ENCODE measurements at places on chromosomes 1 and 21.

DNA sequence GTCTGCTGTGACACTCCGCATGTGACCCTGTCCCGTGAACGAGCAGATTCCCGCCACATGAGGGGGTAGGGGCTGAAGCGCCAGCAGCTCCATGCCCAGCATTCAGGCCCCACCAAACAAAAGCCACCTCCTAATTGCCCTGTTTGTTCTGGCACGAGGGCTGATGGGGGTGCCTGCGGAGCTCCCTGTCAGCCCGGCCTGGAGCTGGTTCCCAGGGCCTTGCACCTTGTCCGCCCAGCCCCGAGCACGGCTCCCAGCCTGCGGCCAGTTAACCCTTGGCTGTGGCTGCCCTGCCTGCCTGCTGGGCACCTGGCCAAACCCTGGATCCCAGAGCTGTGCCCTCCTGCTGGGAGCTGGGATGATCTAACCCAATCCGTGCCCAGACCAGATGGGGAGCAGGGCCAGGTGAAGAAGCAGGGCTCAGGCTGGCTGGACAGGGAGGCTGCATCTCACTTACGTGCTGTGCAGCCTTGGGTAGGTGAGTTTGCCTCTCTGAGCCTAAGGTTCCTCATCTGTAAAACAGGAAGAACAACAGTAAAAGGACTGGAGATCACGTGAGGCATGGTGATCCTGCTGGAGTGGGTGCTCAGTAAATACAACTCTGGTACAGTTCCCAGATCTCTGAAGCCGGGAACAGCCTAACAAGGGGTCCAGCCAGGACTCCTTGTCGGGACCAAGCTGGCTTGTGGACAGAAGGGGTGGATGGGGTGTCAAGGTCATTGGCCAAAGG, 110.9 kb upstream of the IFFO2 start:
- DNase-seq, result no peak

- no peak for DNase-seq
These were observed 12.1 kb upstream of the GBP6 start for GRCh38 chr1:89351597-89352311.

DNA sequence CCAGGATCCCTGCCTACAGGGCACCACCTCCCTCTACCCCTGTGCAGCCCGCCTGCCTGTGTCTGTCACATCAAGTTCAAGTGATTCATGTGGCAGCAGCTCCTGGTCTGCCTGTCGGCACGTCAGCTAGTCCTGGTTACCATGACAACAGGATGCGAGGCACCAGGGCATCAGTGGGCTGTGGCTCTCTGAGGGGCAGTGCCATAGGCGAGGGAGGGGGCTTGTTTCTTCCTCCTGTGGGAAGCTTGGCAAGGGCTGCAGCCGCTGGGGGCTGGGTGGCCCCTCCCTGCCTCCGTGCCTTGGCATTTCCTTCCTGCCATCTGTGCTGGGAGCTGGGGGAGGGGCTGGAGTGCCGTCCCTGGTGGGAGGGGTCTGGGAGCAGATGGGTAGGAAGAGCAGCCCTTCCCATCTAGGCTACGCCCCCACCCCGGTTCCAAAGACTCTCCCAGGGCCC, 43.1 kb downstream of the FOXO6 start:
- peak; percentile 99 for DNase-seq

GRCh38 chr1:95021805-95022643, 50.7 kb downstream of the ALG14 start:
- peak; percentile 69 for DNase-seq

DNA sequence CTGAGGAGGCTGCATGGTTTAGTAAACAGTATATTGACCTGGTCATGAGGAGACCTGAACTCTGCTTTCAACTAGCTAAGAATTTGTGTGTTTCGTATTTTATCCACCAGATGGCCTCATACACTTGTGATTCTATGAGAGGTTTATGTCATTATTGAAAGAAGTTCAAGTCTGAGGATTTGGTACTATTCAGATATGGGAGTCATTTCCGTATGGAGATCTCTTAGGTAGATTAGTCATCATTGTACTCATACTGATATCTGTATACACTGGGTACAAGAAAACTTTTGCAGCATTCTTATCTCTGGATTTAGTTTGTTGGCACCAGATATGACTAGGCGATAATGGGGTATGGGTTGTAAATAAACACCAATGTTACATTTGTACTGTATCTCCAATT, 26.6 kb downstream of the ATF6 start:
- DNase-seq, result peak; percentile 52

DNA sequence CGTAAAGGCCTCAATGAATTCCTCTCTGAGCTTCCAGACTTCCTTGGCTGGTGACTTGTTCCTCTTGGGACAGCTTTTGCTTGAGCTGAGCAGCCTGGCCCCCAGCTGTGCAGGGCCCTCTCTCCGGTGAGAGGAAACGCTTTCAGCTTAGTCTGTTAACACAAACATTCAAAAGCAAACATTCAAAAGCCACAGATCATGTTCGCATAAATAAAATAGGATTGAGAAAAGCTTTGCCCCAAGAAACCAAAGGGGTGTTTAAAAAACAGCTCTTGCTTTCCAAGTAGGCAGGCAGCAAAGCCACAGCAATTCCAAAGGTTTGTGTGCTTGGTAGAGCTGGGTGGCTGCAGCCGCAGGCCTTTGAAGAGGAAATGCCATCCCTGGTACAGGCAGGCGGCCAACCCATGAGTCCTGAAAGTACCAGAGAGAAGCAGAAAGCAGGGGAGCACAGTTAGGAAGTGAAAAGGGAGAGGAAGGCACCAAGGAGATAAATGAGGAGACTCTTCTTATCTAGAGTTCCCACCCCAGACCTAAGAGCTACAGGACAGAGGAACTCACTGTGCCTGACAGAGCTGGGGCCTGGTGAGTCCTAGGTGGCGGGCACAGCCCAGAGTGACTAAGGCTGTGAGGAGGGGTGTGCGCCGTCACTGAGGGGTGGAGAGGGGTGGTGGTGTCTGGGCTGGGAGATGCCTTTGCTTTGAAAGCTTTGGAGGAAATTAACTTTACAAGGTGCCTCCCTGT, 48.4 kb downstream of the CCN1 start:
- DNase-seq, result no peak

DNA sequence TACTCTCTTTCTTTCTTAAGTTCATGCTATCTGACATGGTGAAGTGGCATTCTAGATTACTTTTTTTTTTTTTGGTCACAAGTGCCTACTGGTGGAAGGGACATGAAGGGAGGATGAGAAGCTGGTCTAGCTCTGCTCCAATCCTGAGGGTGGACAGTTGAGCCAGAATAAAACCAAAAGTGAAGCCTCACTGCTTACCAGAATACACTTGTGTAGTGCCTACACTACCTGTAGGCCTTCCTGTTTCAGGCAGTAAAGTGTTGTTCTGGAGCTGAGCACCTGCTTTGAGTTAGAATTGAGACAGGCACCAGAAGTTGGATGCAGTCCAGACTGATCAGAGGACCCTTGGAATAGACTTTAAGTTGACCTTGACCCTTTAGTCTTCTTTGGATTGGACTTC, 40.4 kb upstream of the APOBEC4 start:
- DNase-seq, result no peak

GRCh38 chr1:83839566-83840173, 159.3 kb downstream of the TTLL7 start:
- no peak for DNase-seq

Measured in NCI-H446 treated with DMSO at 0.1 percent for 48 hours (cell line).